ENCODE measurements at places on chromosomes 2 and 18.

- no peak for DNase-seq
Measured at GRCh38 chr2:12732651-12733050, 15.9 kb downstream of the TRIB2 start.

DNA sequence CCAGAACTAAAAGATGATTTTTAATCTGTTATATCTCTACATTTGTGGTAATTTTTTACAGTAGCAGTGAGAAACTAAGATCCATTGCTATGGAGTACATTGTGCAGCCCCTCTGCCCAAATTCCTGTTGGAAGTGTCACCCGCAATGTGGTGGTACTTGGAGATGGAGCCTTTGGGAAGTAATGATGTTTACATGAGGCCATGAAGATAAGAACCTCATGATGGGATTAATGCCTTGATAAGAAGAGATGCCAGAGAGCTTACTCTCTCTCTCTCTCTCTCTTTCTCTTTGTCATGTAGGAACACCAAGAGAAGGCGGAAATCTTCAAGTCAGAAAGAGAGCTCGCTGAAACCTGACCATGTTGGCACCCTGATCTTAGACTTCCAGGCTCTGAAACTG, 535.4 kb downstream of the PID1 start:
- DNase-seq = no peak

GRCh38 chr18:27363872-27364271, 178.8 kb upstream of the CHST9 start:
- no peak for DNase-seq

DNA sequence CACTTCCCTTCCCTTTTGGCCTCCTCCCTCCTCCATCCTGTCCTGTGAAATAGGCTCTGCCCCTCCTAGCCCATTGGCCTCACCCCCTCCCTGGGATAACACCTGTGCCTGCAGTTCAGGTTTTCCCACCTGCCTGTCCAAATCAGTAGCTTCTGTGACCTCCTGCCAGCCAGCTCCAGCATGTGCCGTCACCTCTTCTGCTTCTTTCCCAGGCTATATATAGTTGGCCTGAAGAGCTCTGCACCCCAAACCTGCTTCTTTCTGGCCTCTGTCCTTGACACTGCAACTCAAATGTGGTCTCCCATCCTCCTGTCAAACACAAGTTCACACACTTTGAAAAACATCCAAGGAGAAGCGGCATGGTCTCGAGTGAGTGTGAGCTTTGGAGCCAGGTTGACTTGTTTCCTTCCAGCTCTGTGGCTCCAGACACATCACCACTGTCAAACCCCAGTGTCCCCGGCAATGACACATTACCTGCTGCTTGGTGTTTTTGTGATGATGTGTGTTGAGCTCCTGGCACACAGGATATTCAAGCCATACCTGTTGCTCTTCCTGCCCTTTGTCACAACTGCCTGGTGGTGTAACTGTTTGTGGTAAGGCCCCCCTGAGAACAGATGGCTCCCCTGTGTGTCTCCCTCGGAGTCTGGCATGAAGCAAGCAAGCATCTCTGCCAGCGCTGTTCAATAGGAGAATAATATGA, 143.6 kb upstream of the DAPL1 start:
- no peak for DNase-seq

DNA sequence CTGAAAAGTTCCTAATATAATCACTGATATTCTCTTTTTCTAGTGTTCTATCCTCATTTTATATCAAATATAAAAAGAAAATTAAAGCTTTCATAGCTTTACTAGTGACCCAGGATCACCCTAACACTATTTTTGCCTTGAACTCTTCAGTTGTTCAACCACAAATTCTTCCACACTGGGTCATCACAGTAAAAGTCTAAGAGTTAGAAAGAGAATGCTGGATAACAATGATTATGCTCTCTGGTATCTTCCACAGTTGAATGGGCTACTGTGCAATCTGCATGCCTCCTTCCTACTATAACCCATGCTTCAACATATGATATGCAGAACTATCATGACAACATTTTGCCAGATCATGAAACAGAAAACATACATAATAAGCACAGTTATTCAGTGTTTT, 32.3 kb downstream of the CHN1 start:
- no peak for DNase-seq

DNA sequence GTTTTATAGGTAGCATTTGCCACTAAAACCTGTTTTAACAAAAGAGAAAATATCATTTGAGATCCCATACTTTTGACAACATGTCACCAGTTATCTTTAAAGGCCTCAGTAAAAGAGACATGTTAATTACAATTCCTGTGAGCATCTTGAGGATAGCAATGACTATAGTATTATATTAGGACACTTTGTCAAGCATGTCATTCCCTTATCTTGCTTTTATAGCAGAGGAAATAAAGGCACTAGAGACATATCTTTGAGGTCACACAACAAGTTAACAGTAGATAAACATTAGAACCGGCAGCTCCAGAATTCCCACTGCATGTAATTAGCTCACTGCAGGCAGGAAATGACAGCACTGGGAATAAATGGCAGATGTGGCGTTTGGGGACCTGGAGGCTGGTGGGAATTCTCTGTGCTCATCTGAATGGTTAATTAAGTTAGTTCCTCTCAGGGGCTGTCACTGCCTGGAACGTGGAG, 25.9 kb downstream of the LYPD6B start:
- DNase-seq = no peak

- DNase-seq = no peak
Measured at GRCh38 chr2:163200741-163201140, 362.2 kb upstream of the KCNH7 start.

- no peak for DNase-seq
Measured at GRCh38 chr2:211203986-211204385, 647.6 kb downstream of the CPS1 start.

- DNase-seq = no peak
Measured at GRCh38 chr18:28013066-28013465, 163.9 kb downstream of the CDH2 start.

DNA sequence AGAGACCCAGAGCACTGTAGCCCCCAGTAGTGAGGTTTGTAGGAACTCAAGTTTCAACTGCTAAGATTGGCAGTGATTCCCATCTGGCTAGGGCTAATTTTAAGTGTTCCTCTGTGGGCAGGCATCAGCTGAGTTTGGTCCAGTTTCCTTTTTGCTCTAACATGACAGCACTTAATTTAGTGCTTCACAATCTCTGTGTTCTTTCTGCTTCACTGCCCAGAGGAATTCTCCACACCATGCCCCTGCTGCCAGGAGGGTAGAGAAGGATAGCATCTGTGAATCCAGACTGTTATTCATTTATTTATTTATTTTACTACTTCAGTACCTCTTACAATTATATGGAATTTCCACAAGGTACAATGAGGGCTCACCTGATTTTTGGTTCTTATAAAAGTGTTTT, 549.9 kb upstream of the FSIP2 start:
- no peak for DNase-seq

- no peak for DNase-seq
Measured at GRCh38 chr18:47997338-47997780, 66.9 kb upstream of the SMAD2 start.

- no peak for DNase-seq
Measured at GRCh38 chr2:42613281-42614064, 45.0 kb downstream of the MTA3 start.

GRCh38 chr2:199488772-199489400, 31.1 kb upstream of the SATB2 start:
- DNase-seq = no peak

- no peak for DNase-seq
Measured at GRCh38 chr2:104845946-104846785, 7.7 kb upstream of the POU3F3 start.

DNA sequence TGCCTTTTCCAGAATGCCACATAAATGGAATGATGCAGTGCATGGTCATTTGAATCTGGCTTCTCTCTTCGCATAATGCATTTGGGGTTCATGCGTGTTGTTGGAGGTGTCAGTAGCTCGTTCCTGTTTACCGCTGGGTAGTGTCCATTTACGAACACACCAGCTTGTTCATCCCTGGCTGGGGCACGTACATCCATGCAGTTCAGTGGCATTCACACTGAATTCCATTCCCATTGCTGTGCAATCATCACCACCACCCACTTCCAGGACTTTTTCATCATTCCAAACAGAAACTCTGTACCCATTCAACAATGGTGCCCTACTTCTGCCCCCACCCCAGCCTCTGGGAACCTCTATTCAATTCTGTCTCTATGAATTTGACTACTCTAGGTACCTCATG, 14.7 kb upstream of the CIDEA start:
- DNase-seq = no peak

DNA sequence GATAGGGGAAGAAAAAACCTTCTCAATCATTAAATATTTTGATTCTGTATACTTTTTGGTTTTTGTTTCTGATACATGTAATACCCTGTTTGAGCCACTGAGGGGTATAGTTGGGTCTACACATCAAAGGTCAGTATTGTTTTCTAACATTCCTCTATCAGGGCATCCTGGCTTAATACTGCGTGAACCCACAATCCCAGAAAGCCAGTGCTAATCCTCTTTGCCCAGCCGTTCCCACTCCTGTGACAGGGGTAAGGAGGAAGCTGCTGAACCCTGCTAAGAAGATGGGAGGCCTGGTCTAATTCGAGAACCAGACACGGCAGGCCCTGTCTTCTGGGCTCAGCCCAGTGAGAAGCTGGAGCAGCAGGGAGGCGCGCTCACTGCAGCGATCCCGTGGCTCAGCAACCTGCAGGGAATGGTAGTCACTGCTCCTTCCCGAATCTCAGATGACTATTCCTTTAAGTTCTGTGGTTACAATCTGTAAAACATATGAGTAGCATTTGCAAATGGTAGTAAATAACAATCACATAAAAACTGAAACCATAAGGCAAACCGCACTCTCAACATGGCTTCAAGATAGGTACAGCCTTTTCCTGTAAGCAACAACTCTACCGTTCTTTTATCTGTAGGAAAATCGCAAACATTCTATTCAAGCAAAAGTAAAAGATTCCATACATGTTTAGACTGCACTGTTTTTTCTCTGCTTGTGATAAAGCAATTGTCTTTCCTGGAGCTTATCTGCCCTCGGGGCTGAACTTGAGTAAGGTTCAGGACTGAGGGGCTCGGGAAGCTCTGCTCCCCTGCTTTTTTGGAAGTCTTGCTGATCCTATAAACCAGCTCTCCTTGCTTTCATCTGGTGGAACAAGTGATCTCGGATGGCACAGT, 87.0 kb downstream of the EPB41L3 start:
- peak; percentile 58 for DNase-seq

GRCh38 chr2:179272406-179273192, 8.0 kb upstream of the SESTD1 start:
- DNase-seq = peak; percentile 41

GRCh38 chr2:86622519-86623042, 1.1 kb downstream of the RNF103 start:
- peak; percentile 39 for DNase-seq

DNA sequence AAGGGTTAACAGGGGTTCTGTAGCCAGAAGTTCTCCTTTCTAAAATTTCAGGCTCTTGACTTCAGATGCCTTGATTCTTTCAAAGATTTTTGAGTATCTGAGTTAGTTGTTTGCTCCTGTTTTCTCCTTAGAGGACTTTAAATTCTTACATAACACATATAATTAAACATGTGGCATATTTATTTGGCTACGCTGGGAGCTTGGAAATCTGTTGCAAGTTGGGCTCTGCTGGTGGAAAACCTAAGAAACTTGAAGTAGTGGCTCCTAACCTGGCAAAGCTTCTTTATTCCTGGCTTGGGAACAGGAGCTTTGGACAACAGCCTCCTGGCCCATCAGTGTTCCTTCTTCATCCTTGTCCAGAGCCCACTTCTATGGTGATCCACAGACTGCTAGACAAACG, 72.6 kb downstream of the VIT start:
- no peak for DNase-seq

DNA sequence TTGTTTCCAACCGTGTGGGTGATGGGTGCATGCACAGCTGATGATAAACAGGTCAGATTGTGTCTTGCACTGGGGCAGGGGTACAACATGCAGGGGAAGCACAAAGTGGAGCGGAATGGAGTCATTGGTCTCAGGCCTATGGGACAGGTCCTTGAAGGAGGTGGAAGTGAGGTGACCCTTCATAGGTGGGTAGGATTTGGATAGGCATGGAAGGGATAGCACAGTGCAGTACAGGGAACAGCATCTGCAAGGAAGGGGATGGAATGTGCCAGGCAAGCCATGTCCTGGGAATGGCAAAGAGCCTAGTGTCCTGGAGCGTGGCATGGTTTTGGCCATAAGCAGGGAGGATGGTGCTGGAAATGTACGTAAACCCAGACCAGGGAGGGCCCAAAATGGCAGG, 143.9 kb downstream of the CAPN13 start:
- no peak for DNase-seq

DNA sequence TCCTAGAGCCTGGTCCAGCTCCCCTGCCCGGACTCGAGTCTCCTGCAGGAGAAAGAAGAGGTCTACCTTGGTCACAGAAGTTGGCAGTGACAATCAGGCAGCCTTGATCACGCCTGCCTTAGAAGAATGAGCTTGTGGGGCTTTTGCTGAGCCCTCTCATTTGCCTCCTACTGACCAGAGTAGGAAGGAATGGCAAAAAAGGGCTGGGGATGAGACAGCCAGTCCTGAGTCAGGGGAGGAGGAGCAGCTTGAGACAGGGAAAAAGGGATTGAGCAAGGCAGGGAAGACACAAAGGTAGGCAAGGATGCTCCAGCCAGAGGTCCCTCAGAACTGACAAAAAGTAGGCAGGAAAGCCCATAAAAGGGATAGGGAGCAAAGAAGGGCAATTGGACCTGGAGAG, 6.0 kb downstream of the WDR54 start:
- DNase-seq = no peak

GRCh38 chr18:55153346-55153745, 194.1 kb upstream of the CCDC68 start:
- DNase-seq = no peak

DNA sequence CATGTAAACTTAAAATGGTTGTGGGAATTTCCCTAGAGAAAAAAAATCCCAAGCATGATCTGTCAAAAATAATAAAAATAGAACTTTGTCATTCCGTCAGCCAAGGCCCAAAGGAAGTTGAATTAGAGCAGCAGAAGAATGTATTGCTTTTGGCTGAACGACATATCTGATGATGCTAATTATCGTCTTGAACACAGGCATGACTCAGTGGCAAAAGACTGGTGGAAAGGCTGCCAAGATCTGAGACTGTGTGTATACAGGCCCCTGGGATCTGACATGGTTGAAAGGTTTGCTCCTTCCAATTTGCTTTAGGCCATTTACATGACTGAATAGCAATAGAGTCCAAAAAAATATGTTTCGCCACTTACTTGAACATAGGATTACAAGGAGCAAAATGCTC, 1057.1 kb upstream of the CRIM1 start:
- no peak for DNase-seq

DNA sequence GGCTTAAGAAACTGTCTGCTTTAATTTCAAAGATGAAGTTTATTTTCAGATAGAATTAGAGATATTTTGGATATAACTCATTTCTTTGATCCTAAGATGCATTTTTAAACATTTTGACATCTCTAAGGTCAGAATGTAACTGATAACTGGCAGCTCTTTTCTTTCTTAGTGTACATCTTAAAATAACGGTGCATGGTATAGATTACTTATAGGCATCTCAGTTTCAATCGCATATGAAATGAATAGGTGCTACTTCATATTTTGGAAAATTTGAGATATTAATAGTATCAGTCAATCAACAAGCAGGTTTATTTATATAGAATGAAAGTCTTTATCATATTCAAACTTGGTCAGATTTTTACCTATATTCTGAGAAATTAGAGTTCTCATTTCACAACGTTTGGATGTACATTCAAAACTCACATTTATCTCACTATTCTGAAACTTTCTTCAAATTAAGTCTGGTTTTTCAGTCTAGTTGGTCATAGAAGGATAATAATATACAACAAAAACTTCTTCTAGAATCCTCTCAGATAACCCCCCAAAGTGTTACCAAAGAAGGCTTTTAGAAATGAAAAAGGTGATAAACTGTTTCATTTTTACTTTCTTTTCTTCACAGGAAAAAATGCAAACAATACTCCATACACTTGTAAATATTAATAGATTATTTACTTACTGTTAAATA, 122.8 kb upstream of the WDSUB1 start:
- no peak for DNase-seq
